ENCODE measurements at places on chromosomes 5 and 9. TPM values are rescaled to one million over a fixed set of nuclear protein-coding genes. Genes with fewer than 3 reads are reported as not detected.

CRHBP gene
- 1.4 TPM for total RNA-seq

ARSK gene
- total RNA-seq = 13.5 TPM

FXN gene
- 2.4 TPM for total RNA-seq

CKMT2 gene
- total RNA-seq = 23.7 TPM

LCN10 gene
- 7.6 TPM for total RNA-seq

DNAJB5 gene
- total RNA-seq = 11.2 TPM

SOX30 gene
- not detected for total RNA-seq

CERCAM gene
- 48.2 TPM for total RNA-seq

CCL28 gene
- 7.5 TPM for total RNA-seq

FOXE1 gene
- not detected for total RNA-seq

CAMK2A gene
- total RNA-seq = 1.5 TPM

EFNA5 gene
- total RNA-seq = 6.8 TPM

CARD6 gene
- total RNA-seq = 16.1 TPM

GLDC gene
- total RNA-seq = 22.7 TPM

IL31RA gene
- total RNA-seq = not detected

OTP gene
- total RNA-seq = not detected

NIM1K gene
- total RNA-seq = 2.0 TPM

PCDHGB3 gene
- total RNA-seq = 9.4 TPM

PCDH12 gene
- total RNA-seq = 1.2 TPM

FBN2 gene
- total RNA-seq = 6.3 TPM

PCDHGA3 gene
- total RNA-seq = 8.8 TPM

S100Z gene
- 3.0 TPM for total RNA-seq

C9 gene
- total RNA-seq = not detected

TMEM174 gene
- not detected for total RNA-seq

RNF183 gene
- total RNA-seq = not detected

SLC36A3 gene
- not detected for total RNA-seq

ADAMTSL2 gene
- total RNA-seq = 11.1 TPM

PARP8 gene
- 19.0 TPM for total RNA-seq

ARL14EPL gene
- not detected for total RNA-seq

RANBP17 gene
- total RNA-seq = 10.8 TPM

OR1L8 gene
- 1.5 TPM for total RNA-seq

SMIM33 gene
- not detected for total RNA-seq

DCAF12 gene
- 25.6 TPM for total RNA-seq

PPP3R2 gene
- not detected for total RNA-seq

DMGDH gene
- total RNA-seq = 20.1 TPM

SLCO6A1 gene
- total RNA-seq = not detected

FANCC gene
- total RNA-seq = 8.0 TPM

CNTNAP3B gene
- 42.6 TPM for total RNA-seq

HRH2 gene
- 0.84 TPM for total RNA-seq

HRCT1 gene
- total RNA-seq = 7.2 TPM

SH3GL2 gene
- not detected for total RNA-seq

BOD1 gene
- total RNA-seq = 37.3 TPM

TAF11L10 gene
- total RNA-seq = not detected

RMRP gene
- 2,915 TPM for total RNA-seq

ZBTB34 gene
- total RNA-seq = 12.0 TPM

SLC25A48 gene
- total RNA-seq = 91.2 TPM

GPBP1 gene
- 74.3 TPM for total RNA-seq

PRSS3 gene
- total RNA-seq = not detected

CCL21 gene
- total RNA-seq = 14.0 TPM

PCSK1 gene
- total RNA-seq = 0.98 TPM

QRFP gene
- total RNA-seq = not detected

PRR16 gene
- not detected for total RNA-seq

TMEM171 gene
- total RNA-seq = not detected

Measured in tibial nerve (tissue), 4 donors.